Hematopoietic multipotent progenitor cell (in vitro differentiated cells): ENCODE measurements at places on chromosomes 3 and 15. TPM values are rescaled to one million over a fixed set of nuclear protein-coding genes. Genes with fewer than 3 reads are reported as not detected.

DNA sequence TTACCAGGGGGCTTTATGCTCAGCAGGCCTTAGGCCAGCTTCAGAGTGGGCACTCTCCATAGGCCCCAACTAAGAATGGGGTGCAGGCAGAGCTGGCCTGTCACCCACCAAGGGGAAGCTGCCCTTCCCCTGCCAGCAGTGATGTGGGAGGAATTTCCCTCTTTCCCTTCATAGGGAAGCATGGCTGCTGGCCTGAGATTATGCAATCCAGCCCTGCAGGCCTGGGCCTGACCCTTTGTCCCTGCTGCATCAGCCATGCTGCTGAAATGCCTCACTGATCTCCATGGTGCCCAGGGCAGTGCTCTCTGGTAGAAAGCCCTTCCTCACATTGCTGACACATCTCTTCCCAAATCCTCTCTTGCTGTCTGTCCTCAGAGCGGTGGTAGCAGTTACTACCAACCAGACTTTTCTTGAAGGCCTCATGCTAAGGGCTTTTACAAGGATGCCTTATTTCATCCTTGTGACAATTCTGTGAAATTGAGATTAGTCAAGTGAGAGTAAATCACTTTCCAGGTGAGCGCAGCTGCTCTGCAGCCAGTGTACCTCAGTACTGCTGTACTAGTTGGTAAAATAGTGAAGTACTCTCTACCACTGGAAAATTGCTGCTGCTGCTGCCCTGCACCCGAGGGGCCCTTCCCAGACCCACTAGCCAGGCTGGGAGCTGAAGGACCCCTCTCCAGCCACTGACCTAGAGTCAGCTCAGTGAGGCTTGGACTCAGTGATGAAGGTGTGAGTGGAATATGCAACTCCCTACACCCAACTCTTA, 33.8 kb downstream of the MRAS start:
- no peak for DNase-seq

- DNase-seq: no peak
Measured at GRCh38 chr3:143124601-143125520, 5.3 kb downstream of the CHST2 start.

- DNase-seq: no peak
Measured at GRCh38 chr3:160806094-160806493, 50.1 kb downstream of the PPM1L start.

DNA sequence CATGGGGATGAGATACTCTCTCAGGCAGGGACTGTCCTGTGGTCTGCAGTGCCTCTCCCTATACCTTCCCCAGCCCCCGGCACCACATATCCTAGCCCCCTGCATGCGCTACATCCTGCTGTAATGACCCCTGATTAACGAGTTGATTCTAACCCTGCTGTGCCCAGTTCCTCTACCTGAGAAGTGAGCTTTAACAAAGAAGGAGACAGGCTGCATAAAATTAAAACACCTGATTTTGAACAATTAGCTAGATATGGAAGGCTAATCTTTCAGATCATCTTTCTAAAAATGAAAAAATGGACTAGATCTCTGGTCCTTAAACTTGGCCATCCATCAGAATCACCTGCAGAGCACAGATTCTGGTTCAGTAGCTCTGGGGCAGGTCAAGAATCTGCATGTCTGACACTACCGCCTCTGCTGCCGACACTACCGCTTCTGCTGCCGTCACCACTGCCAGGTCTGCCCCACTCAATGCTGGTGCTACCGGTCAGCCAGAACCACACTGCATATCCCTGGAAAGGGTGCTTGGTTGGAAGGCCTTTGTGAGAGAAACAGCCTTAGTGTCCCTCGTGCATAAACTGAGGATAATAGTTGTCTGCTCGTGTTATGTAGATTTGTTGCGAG, 33.6 kb upstream of the ZBTB38 start:
- no peak for DNase-seq

- no peak for DNase-seq
Measured at GRCh38 chr3:143731776-143732175, 116.5 kb downstream of the SLC9A9 start.

DNA sequence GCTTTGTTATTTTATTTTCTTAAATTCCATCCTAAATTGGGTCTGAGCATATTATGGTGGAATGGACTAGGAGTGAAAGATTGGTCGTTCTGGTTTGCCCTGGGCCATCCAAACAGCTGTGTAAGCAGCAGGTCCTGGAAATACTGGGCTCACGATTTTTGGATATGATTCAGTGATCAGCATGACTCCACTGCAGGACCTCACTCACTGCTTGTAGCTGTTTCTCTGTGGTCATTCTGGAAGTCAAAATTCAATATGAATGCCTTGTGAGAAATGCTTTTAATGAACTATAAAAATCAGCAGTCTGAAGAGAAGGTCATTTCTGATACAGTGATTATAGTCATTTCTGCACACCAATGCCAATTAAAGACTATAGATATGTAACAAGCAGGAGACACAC, 185.0 kb downstream of the RBMS3 start:
- no peak for DNase-seq

- no peak for DNase-seq
Measured at GRCh38 chr3:156507285-156507684, 47.6 kb downstream of the SSR3 start.

DNA sequence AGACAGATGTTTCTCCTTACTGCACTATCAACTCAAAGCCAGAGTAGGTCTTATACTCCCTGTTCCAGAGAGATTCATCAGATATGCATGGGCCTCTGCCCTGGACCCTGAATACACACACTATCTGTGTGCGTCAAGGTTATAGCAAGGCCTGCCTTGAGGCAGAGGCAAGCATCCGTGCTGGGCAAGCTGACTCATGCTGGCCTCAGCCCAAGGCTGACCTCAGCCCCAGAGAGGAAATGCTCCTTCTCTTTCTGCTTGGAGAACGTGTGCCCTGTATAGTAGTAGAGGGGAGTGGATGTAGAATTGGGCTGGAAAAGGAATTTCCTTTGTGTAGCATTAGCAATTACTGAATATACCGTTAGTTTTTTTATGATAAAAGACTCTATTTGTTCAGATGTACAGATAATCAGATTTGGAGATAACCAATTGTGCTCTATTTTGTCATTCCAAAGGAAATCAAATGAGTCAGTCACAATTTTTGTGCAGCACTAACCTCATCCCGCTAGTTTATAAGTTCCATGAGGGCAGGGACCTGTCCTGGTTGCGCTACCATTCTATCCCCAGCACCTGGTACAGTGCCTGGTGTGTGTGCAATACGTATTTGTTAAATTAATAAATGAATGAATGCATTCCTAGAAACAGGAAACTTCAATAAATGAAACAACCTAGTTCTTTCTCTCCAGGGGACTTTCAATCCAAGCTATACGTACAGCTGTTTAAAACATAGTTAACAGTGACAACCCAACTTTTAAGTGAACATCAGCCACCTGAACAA, 13.3 kb upstream of the PAQR9 start:
- no peak for DNase-seq

- DNase-seq: no peak
Measured at GRCh38 chr3:158488670-158489069, 82.3 kb upstream of the MLF1 start.

The GOLGA8K gene
- 1.9 TPM for total RNA-seq

The PROS1 gene
- total RNA-seq: 0.54 TPM

The ZNF620 gene
- total RNA-seq: 6.5 TPM

The EIF1B gene
- total RNA-seq: 11.8 TPM

The ECE2 gene
- not detected for total RNA-seq

The MYLK gene
- total RNA-seq: 11.3 TPM

The TMEM158 gene
- total RNA-seq: under 0.01 TPM
